ENCODE measurements at places on chromosomes 7 and 10.

DNA sequence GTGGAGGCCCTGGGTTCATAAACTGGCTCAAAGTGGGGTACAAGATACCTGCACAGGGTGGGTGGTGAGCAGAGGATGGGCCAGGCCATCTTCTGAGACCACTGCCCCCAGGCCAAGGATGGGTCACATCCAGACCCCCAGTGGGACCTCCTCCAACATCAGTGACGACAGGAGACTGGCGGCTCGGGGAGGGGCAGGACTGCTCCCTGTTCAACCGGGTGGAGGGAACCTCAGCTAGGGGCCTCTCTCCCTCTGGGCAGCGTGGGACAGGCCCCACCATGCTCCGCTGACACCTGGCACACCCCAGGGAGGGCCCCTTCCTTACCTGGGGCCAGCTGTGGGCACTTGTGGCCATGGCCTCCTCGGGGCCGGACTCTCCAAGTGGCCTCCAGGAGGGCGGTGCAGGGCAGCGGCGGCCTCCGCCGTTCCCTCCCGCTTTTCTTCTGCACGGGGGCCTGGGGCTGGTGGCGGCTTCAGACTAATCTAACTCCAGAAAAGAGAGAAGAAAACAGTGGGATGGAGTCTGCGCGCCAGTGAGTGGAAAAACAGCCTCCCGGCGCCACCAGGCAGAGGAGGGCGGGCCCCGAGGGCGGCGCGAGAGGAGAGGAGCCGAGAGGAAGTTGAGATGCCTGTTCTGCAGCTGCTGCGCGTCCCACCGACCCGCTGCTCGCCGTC is at the start of gene CALHM2:
Gene CALHM2, minus strand, starts transcription at position 540 of the 675 bp plus-strand sequence. CDS start 2,429 bp downstream, outside the sequence.
- DNase-seq: peak; percentile 4

- DNase-seq: no peak
Measured at GRCh38 chr10:116403740-116404250, 23.9 kb upstream of the PNLIPRP3 start.

DNA sequence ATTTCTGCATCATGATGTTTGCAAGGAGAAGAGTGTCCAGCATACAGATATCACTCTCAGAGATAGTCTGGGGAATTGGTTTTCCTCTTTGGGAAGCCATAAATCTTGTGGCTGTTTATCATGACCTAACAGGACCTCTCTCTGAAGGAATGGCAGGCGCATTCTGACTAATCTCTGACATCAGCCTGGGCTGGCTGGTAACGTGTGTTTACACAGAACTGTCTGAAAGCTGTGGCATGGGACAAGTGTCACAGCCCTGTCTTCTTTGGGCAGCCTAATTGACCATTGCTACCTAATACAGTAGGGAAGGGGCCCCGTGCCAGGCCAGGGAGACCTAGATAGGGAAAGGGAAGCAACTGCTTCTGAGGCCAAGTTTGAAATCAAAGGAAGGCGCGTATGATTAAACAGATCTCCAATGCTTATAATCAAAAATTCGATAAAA is 73.9 kb upstream of the CABCOCO1 start:
- DNase-seq: no peak

DNA sequence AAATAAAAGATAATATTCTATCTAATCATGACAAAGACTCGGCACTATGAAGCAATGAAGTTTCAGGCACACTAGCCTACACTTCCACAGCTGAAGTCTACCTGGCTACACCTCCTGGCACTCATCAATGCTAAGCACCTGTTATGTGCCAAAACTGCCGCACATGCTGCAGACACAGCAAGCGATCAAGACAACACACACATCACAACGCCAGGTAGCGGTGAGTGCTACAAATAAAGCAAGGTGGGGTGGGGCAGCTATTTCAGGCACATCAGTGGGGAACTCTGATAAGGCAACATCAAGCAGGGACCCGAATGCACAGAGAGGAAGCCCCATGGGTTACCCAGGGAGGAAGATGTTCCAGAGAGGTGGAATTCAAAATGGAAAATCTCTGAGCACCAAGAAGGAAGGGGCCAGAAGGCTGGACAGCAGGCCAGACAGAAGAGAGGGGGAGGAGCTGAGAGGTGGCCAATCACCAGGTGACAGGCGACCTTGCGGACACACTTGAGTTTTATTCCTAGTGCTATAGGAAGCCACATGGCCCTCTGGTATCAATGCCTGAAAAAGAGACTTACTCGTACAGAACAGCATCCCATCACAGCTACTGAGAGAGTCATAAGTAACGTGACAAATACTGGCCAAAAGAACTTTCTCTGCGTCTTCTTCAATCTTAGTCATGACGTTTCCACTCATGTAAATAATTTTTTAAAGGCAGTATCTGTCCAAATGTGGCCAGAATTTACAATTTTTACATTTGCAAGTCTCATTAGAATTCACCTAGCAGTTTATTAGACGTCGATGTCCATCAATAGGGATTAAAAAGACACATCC is 8.0 kb downstream of the PSAP start:
- no peak for DNase-seq

GRCh38 chr7:96538632-96539031 is 171.0 kb downstream of the SEM1 start:
- DNase-seq: no peak

GRCh38 chr10:86440874-86441843 is 74.6 kb upstream of the GRID1 start:
- no peak for DNase-seq

Data from NCI-H1092 treated with DMSO at 0.1 percent for 48 hours (cell line).